SHP77 treated with DMSO at 0.1 percent for 48 hours (cell line): ENCODE measurements at places on chromosomes 16 and 17.

GRCh38 chr16:29656688-29657523 lies 6.1 kb upstream of the SPN start:
- DNase-seq, result no peak

GRCh38 chr17:44999433-44999832 lies 31.3 kb upstream of the C1QL1 start:
- no peak for DNase-seq

DNA sequence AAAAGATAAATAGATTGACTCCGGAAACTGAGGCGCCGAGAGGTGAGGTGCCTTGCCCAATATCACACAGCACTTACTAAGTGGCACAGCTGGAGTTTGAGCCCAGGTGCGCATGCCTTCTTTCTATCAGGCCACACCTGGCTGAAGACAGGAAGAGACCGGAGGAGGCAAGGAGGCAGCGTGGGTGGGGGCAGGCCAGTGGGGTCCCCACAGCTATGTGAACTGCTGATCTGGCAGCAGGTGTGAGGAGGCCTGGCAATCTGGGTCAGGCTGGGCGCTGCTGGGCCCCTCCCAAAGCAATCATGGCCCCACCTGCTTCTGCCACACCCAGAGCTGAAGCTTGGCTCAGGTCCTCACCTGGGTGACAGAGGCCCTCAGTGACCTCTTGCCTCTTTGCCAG lies 1.9 kb upstream of the GDPD3 start:
- no peak for DNase-seq

- DNase-seq, result no peak
Measured at GRCh38 chr16:2471016-2471652, at the start of gene NTN3. Gene NTN3, plus strand, starts transcription at chr16:2471297. Its CDS starts 405 bp downstream, at chr16:2471702.

GRCh38 chr17:47850692-47851573 lies at the start of gene SP6:
Gene SP6, minus strand, starts transcription at chr17:47851163. Its CDS starts 2,734 bp downstream, at chr17:47848429.
- no peak for DNase-seq

- no peak for DNase-seq
Measured at GRCh38 chr17:58525239-58525638, 10.8 kb upstream of the MTMR4 start.

DNA sequence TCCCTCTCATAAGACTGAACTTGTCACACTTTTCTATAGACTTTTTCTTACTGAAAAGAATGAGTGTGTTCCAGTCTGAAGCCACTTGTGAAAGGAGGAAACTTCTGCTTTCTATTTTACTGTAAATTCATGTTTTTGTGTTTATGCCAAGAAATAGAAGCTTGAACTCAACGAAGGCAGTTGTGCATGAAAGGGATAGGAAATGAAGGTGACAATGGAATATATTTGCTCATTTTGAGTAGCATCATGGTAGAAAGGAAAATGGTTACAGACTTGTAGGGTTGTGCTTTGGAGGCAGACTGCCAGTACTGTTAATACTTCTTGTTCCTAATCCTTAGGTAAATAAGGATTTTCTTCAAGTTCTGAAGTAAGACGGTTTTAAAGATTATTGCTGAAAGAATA lies 8.1 kb downstream of the CLTC start:
- DNase-seq, result no peak

DNA sequence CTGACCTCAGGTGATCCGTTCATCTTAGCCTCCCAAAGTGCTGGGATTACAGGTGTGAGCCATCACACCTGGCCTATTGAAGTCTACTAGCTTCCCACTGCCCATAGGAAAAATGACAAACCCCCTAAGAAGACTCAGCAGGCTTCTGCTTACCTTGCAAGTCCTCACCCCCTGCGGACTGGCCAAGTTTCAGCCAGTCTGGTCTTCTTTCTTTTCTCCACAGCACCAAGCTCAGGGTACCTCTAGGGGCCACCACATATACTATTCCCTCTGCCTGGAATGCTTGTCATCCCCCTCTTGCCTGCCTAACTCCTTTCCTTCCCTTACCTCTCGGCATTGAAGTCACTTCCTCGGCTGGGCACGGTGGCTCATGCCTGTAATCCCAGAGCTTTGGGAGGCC lies 31.2 kb downstream of the ABCC3 start:
- no peak for DNase-seq

GRCh38 chr16:28326881-28327610 lies 34.7 kb downstream of the SBK1 start:
- DNase-seq, result peak; percentile 44

- no peak for DNase-seq
Measured at GRCh38 chr17:8732406-8733085, 12.1 kb downstream of the CCDC42 start.

DNA sequence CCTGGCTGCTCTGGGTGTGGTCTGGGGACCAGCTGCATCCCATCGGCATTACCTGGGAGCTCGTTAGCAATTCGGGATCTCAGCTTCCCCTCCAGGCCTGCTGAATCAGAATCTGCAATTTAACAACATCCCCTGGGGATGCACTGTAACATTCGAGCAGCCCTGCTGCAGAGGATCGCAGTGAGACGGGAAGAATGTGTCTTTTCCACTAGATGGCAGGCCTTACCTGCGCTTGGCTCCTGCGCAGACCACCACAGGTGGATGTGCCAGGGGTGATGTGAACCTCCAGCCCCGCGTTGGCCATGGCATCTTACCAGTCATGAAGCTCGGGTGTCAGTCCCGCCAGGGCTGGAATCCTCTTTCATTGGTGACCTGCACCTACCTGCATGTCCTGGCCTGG lies 209.9 kb downstream of the PRKCB start:
- no peak for DNase-seq

DNA sequence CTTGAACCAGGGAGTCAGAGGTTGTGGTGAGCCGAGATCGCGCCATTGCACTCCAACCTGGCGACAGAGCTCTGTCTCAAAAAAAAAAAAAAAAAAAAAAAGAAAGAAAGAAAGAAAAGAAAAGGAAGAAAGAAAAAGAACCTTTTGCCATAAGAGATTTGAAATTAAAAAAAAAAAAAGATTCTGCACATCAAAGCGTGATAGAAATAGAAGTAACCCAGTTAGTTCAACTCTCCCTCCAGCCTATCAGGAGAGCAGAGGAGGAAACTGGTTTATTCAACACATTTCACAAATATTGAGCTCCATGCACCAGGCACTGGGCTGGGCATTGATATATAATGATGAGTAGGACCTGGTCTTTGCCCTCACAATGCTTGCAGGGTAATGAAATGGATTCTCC lies 2.4 kb upstream of the SOCS3 start:
- DNase-seq, result no peak

DNA sequence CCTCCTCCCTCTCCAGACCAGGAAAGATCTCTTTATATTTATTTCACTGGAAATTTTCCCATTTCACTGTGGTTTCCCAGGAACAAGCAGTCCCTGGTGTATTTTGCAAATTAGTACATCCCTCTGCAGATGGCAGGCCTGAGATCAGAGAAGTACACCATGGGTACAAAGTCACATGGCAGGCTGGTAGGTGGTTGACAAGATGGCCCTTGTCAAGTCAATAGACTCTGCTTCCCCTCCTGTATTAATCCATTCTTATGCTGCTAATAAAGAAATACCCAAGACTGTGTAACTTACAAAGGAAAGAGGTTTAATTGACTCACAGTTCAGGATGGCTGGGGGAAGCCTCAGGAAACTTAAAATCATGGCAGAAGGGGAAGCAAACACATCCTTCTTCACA lies 51.6 kb upstream of the KSR1 start:
- DNase-seq, result no peak

- no peak for DNase-seq
Measured at GRCh38 chr17:28043296-28043695, 819 bp downstream of the NLK start.

DNA sequence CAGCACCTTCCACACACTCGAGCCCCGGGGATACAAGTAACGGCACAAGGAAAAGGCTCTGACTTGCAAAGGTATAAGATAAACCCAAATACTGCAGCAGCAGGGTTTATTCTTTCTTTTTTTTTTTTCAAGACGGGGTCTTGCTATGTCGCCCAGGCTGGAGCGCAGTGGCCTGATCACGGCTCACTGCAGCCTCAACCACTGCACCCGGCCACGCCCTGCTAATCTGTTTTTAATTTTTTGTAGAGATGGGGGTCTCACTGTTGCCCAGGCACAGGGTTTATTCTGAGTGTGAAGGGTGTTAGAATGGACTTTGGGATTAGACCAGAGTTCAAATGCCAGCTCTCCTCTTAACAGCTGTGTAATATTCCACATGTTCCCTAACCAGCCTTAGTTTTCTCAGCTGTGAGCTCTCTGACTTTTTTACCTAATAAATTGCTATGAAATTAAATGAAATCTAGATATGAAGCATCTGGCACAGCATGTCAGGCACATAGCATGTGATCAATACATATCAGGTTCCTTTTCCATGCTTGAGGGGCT lies 62.3 kb upstream of the ADCY9 start:
- no peak for DNase-seq

GRCh38 chr17:66466840-66467367 lies 164.5 kb downstream of the PRKCA start:
- no peak for DNase-seq

- no peak for DNase-seq
Measured at GRCh38 chr17:56594320-56595107, 1.0 kb downstream of the NOG start.

GRCh38 chr16:24728891-24729242 lies 584 bp upstream of the TNRC6A start:
- DNase-seq, result no peak

GRCh38 chr17:7589891-7590691 lies at the start of gene SOX15:
Gene SOX15, minus strand, starts transcription at chr17:7590094. Its CDS starts 418 bp downstream, at chr17:7589676.
- DNase-seq, result no peak

DNA sequence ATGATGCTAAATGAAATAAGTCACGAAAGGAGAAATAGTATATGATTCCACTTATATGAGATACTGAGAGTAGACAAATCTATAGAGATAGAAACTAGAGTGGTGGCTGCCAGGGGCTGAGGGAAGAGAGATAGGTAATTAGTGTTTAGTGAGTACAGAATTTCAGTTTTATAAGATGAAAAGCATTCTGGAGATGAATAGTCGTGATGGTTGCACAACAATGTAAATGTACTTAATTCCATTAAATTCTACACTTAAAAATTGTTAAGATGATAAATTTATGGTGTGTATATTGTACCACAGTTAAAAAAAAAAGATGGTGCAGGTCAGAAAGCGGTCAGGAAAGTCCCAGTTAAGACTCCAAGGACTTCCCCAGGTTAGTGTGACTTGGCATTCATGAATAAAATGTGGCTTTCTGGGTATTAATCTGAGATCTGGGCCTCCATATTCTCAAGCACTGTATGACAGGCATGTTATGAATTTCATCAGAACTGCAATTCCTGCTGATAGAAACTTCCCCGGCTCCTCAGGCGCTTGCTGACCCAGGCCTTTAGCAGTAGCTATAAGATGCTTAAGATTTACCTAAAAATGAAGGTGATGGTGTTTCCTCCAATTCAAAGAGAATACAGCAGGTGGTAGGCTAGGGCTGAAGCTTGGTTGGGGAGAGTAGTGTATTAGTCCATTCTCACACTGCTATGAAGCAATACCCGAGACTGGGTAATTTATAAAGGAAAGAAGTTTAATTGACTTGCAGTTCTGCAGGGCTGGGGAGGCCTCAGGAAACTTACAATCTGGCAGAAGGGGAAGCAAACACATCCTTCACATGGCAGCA lies 115.3 kb upstream of the SOX9 start:
- no peak for DNase-seq

DNA sequence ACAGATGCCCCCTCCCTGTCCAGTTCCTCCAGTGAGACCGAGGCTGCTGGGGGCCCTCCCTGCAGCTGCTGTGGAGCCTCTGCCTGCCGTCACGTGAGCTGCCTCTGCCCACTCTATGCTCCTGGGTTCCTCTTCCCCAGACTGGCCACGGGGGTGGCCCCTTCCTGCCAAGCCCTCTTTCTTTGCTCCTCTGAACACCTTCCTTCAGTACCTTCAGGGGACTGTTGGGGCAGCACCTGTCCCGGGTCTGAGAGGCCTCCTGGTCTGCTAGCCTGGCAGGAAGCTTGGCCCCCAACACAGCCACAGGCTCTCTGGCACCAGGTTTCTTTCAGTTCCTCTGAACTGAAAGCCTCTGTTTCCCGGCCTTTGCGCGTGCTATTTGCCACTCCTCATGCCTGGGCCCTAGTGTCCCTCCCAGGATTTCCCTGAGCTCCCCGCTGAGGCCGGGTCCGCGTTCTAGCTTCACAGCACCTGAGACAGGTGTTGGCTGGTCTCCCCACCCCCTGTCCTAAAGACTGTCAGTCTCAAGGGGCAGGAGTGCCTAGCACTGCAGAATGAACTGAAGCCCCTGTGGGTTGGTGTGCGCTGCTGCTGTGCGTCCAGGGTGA lies 6.6 kb upstream of the ATP6V0C start:
- DNase-seq, result no peak

DNA sequence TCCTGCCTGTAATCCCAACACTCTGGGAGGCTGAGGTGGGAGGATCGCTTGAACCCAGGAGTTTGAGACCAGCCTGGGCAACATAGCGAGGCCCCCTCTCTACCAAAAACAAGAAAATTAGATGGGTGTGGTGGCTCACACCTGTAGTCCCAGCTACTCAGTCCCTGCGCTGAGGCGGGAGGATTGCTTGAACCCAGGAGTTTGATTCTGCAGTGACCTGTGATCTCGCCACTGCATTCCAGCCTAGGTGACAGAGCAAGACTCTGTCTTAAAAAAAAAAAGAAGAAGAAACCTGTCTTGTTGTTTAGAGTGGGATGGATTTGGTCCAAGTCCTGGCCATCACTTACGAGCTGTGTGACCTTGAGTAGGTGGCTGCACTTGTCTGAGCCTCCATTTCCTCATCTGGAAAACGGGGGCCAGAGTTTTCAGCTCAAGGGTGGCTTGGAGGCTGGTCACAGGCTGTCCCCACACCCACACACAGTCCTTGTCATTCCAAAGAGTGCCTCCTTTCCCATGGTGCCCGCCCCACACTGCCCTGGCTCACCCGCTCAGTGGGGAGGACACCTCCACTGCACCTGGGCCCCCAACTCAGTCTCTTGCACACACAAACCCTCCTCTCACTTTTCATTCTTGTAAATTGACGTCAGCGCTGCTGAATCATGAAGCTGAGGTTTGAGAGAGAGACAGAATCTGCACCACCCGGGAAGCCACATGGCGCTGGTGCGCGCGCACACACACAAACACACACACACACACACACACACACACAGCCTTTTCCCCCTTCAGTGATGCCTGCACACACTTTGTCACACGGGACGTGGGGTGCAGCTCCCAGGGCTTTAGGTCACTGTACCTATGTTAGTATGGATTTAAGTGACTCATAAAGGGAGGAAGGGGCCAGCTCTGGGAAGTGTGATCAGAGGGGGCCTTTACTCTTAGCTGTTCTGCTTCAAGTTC lies 4.2 kb downstream of the SOCS1 start:
- DNase-seq, result no peak

DNA sequence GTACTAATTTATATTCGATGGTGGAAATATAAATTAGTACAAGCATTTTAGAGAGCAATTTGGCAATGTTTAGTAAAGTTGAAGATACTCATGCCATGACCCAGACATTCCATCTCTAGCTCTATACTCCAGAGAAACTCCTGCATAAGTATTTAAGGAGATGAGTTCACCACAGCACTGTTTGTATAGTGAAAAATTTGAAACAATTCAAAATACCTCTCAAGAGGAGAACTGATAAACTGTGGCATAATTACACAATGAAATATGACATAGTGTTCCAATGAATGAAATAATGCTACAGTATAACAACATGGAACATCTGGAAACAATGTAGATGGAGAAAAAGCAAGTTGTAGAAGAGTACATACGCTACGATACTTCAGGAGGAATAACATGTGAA lies 48.6 kb upstream of the IRX3 start:
- no peak for DNase-seq

GRCh38 chr17:57705921-57706695 lies 39.0 kb downstream of the CCDC182 start:
- no peak for DNase-seq
